ENCODE measurements at places on chromosomes 4 and X.
A peak's percentile ranks its signal among the peaks of the same experiment; 100 is the strongest.

- no peak for DNase-seq
These were observed 46.0 kb downstream of the PCGF3 start for GRCh38 chr4:751676-752075.

GRCh38 chrX:54407266-54407665, 32.9 kb upstream of the TSR2 start:
- DNase-seq = no peak

DNA sequence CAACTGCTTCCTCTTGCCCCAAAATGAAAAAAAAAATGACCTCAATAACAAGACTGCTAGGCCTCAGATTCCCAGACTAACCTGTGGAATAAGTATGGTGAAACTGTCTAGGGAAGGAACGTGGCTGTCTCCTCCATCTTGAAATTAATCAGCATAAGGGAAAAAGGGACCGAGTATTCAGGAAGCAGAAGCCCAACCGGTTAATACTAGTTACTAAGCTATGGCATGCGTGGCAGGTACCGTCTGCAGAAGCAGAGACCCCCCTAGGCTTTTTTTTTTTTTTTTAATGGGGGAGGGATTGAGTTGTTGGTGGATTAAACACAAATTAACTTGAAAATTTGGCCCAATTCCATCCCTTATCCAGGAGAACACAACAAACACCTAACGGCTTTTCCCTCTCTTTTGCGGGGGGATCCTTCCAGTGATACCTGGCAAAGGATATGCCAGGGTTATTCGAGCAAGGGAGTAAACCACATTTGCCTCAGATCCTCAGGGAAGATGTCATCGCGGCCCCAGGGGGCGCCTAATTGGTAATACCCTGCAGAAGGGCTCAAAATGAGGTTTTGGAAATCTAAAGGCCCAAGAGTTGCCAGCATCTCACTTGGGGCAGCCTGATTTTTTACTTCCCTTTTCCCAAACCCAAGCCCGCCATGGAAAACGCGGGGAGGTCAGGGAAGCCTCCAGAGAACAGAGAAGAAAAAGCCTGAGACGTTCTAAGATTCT, 893 bp downstream of the RLIM start:
- DNase-seq = peak; percentile 14

GRCh38 chrX:17511556-17511955, 136.6 kb downstream of the NHS start:
- no peak for DNase-seq

DNA sequence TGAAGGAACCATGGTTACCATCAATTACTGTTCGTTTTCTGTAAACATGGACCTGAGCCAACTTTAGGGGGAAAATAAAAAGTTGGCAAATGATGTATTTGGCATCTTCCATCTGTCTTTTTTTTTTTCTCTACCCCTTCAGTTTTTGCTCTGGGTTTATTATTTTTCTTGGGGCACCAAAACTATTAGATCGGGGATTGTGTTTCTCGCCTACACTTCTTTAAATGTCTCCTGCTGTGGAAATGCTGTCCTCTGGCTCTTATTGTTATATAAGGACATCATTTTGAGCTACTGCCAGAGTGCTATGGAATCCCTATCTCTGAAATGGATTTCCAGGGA, 234.0 kb upstream of the SLIT2 start:
- no peak for DNase-seq

DNA sequence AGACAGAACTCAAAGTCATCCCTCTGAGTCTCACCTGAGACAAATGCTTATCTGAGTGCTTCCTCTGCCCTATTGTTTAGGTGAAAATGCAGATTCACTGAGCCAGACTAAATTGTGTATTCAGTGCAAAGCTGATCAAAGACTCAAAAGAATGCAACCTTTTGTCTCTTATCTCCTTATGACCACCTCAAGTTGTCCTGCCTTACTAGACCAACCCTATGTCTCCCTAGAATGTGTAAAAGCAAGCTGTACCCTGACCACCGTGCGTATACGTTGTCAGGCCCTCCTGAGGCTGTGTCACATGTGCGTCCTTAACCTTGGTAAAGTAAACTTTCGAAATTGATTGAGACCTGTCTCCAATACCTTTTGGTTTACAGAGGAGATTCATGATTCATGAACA, 63.6 kb upstream of the SH3RF1 start:
- DNase-seq = no peak

GRCh38 chr4:38837849-38838248, 18.8 kb downstream of the TLR6 start:
- DNase-seq = peak; percentile 39

- no peak for DNase-seq
These were observed 92.5 kb downstream of the PARM1 start for GRCh38 chr4:75025431-75025830.

GRCh38 chr4:139876337-139876941, 210.8 kb downstream of the MGST2 start:
- DNase-seq = no peak

- no peak for DNase-seq
These were observed 68.4 kb downstream of the PSAPL1 start for GRCh38 chr4:7366180-7366945.

GRCh38 chr4:74433043-74433442, 11.9 kb upstream of the AREG start:
- DNase-seq = no peak

GRCh38 chr4:73593631-73594241, 26.5 kb downstream of the RASSF6 start:
- peak; percentile 75 for DNase-seq

DNA sequence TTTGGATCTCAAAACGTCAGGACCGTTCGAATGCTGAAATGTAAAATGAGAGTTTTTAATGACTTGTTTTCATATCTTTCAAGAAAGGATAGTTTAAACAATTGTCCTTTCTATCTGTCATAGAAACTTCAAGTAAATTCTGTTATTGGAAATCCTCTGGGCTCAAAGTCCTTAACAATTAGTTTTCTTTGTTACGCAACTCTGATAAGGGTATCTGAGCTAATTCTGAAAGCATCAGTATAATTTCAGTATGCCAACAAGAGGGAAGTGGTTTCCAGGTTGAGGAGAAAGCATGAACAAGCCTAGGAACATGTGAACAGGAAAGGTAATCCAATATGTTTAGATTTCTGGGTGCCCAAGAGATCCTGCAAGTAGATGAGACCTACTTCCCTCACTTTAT, 22.0 kb downstream of the ADH7 start:
- DNase-seq = no peak
